ENCODE measurements at places on chromosomes 2 and 18.

DNA sequence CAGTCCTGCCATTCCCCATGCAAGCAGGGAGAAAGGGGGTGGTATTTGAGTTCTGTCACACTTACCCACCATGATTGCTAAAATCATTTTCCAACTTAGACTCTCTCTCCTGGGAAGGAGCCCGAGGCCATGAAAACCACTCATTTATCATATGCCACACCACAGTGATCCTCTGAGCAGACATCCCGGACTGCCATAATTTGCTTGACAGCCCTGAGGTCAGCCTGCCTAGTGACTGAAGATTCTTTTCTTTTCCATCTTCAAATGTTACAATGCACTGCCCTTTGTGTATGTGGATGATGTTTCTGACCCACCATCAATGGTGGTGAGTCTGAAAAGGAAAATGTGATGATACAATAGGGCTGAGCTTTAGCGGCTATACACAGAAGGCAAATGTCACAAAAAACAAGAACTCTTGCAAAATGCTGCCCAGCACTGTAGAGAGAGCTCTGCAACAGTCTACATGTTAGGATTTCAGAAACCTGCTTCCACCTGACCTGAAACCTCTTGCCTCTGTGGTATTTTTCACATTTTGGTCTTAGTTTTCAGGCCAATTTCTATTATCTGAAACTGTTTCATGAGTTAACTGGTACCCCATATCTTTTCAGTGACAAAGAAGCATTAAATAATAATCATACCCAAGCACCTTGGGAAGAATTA lies 272.8 kb downstream of the ZNF385B start:
- no peak for DNase-seq

DNA sequence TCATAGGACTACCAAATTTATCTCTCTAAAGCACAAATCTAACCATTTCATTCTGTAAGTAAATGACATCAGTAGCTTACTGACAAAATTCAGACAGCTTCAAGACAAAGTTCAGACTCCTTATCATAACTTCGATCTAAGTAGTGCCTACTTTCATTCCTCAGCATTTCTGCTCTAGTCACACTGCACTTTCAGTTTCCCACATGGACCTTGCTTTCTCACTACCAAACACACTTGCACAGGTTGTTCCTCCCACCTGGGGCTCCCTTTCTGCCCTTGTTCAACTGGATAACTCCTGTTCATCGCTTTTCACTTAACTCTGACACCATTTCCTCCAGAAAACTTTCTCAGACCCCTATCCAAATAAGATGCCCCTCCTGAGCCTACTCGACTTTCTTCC lies 22.1 kb upstream of the CCDC150 start:
- no peak for DNase-seq

- DNase-seq, result no peak
Observed at GRCh38 chr2:28397043-28397381, 4.4 kb downstream of the FOSL2 start.

DNA sequence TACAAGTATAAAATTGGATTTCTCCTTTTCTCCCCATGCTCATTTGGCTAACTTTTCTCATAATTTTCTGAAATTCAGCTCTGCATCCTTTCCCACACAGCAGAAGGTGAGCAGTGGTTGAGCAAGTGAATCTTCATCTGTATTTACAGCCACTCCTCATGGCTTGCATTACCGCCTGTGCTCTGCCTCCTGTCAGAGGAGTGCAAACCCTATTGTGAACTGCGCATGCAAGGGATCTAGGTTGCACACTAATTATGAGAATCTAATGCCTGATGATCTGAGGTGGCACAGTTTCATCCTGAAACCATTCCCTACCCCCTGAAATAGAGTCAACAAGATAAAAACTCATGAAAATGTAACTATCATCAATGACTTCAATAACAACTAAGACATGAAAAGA lies 20.0 kb downstream of the ME2 start:
- no peak for DNase-seq

DNA sequence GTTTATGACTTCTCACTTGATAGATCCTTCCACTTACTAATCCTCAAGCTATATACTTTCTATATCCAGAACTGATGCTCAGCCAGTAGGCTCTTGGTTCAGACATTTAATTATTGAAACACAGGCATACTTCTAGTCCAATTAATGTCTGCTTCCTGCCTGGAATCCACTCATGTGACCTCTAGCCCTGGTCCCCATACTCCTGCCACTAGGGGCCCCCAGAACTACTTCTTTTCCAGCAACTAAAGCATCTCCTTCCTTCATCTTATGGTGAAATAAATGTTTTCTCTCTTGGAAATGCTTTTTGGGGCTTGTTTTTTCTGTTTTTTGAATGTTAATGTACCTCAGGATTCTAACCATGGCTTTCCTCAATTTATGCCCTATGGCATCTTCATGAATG lies 527.6 kb downstream of the SATB2 start:
- no peak for DNase-seq

DNA sequence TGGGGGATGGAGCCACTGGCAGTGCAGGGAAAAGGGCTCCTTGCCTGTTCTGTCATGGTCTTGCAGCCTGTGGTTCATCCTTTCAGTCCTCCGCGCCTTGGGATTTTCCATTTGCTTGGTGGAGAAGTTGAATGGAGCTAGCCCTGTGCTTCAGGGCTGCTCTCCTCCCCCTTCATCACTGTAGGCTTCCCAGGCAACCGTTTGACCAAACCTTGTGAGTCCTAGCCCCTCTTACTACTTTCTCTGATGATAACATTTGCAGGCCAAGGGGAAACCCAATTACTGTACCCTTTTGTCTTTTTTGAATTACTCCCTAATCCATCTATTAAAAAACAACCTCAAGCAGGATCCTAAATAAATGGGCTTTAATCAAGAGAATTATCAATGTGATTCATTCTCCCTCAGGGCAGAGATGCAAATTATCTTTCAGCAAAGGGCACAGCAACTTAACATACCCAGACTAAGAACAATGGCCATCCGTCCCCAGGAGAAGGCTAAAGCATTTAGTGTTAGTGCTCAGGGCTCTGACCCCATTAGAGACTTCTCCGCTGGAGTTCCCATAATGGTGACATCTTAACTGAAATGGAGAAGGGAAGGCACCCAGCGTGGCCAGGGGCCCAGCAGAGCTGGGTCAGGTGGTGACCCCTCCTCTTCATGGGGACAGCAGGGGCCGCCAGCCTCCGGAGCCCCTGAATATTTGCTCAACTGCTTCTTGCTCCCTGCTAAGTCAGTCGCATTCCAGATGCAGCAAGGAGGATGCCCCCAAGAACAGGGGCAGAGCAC lies 40.7 kb downstream of the RHOB start:
- DNase-seq, result no peak

DNA sequence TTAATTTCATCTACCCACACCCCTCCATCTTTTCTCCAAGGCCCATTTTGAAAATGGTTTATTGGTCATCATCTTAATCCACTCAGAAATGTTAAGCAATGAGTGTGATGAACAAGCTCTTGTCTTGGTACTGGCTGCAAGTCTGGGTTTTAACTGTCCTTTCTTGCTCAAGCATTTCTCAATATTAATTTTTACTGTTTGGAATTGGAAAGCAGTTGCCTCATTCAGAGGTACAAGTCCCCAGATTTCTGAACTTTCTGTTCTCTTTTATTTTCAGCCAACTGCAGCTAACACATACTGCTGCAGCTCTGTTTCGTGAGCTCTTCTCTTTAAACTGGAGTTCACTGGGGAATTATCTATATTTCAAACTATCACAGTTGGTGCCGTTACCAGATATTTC lies 99.4 kb upstream of the TEX51 start:
- DNase-seq, result no peak

DNA sequence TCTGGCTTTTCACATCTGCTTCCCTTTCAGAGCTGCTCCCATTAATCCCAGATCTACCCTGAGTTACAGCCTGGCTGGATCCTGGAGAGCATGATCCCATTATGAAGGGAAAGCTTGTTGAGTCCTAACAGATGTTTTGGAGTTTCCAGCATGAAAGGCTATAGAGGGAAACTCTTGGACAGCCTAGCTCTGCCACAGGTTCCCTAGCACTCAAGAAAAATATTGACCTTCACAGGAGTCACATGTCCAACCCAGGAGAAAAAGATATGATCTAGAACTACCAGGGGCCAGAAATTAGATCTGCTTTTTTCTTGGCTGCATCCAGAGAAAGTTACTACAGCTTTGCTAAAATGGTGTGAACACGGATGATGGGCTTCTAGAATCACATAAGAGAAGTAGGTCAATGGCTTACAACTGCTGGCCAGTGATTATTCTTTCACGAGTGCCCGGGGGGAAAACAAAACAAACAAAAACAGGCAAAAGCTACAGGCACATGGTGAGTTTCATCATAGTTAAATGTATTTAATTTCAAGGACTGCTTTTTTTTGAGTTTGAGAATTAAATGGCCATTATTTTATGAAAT lies 15.9 kb downstream of the CCDC93 start:
- DNase-seq, result no peak

DNA sequence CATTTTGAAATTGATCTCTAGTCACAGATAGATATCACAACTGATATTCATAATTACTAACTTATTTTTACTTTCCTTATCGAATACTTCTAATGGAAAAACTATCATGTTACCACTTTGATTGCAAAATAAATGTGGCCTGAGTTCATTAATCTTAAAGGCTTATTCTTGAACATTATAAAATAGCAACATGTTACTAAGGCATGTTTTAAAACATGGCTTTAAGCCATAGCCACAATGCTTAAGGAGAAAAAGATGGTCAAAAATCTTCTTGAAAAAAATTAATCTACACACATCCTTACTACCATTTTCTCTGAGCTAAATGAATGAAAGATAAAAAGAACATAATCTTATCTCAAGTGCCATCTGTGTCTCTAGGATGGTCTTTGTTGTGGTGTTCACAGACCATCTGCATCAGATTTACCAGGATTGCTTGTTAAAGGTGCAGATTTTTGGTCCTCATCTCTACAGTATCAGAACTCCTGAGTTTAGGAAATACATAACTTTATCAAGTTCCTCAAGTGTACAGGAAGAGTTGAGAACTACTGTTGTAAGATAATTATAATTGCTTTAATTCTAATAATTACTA lies 15.3 kb downstream of the MTX2 start:
- no peak for DNase-seq

DNA sequence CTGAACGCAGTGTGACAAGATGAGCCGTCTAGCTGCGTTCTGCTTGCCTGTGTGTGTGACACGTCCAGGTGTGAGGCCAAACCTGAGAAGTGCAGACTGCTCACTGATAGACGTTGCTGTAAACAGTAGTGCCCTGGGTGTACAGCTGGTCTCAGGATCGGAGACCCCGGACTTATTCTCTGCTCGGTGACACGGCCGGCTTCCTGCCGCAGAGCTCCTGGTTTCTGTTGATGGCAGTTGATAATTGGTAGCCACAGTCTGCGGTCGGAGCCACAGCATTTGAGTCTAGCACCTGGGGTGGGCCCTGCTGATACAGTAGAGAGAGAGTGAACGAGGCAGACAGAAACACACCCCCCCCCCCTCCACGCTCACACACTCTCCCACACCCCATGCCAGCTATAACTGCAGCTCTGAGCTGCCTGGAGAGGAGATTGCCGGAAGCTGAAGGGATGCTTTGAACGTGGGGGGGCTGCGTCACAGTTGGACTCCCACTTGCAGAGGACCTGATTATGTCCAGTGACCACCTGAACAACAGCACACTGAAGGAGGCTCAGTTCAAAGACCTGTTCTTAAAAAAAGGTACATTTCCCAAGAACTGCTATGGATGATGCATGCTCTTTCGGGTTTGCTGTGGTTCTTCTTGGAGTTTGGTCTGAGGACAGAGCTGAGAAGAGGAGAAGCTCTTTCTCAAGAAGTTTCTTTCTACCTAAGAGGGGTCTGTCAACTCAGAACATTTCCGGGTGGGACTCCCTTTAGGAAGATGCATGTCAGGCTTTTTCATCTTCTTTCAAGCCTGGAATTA lies 114.0 kb downstream of the FAM210A start:
- DNase-seq, result peak; percentile 64

GRCh38 chr2:13114391-13114790 lies 397.7 kb downstream of the TRIB2 start:
- DNase-seq, result no peak

DNA sequence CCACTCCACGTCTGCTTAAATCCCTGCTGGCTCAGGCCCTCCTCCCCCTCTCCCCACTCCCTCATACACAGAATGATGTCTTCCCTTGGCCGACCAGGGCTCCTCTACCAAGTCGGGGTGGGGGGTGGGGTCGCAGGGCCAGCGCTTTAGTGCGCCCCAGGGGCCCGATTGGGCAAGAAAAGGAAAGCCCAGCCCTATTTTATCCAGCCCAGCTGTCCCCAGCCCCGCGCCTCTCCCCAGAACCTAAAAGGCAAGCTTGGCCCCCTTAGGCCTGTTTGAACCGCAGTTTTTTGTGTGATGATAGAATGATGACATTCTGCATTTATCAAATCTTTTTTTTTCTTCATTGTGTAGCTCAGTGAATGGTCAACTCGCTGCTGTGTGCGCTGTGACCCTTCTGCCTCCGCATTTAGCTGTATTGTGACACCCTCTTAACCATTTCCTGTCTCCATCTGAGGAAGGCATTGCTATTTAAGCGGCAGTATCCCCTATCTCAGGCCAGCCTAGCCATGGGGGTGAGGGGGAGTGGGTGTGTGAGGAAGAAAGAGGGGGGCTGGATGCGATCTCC lies 231.4 kb downstream of the HAUS1 start:
- no peak for DNase-seq

- DNase-seq, result no peak
Observed at GRCh38 chr2:112433932-112434730, 686 bp upstream of the RGPD8 start.

GRCh38 chr2:186484062-186484735 lies 1.9 kb upstream of the ZC3H15 start:
- DNase-seq, result no peak

GRCh38 chr2:127449898-127450297 lies 31.7 kb downstream of the PROC start:
- no peak for DNase-seq

DNA sequence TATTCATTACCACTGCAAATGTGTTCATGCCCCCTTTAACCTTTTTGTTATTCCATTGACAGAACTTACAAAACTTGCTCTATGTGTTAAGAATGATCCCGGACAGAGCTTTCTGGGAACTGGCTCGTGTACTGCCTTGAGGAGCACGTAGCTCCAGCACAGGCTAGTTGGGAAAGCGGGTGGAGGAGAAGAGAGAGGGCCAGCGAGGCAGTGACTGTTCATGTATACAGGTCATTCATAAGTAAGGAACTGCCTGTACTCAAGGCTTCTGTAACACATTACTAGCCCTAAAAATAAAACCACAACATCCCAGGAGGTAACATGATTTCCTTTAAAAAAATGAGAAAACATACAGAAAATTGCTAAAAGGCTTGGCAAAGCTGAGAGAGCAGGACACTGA lies 109.0 kb downstream of the STK39 start:
- DNase-seq, result no peak

DNA sequence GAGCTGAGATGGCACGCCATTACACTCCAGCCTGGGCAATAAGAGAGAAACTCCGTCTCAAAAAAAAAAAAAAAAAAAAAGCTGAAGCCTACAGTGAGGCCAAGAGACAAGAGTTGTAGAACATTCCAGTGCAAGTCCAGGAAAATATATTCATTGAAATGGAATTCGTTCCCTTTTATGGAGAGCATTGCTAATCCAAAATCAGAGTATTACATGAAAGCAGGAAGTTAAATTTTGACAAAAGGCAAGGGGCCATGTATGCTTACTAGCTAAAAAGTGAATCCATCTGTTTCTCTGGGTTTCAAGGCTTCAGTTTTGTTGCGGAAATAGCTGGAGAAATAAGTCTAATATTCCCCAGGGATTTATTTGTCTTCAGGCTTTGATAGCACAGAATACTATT lies 471.7 kb downstream of the THSD7B start:
- no peak for DNase-seq

GRCh38 chr2:24742730-24743129 lies 50.5 kb downstream of the PTRHD1 start:
- no peak for DNase-seq
